ENCODE measurements at places on chromosomes 12 and 14.

DNA sequence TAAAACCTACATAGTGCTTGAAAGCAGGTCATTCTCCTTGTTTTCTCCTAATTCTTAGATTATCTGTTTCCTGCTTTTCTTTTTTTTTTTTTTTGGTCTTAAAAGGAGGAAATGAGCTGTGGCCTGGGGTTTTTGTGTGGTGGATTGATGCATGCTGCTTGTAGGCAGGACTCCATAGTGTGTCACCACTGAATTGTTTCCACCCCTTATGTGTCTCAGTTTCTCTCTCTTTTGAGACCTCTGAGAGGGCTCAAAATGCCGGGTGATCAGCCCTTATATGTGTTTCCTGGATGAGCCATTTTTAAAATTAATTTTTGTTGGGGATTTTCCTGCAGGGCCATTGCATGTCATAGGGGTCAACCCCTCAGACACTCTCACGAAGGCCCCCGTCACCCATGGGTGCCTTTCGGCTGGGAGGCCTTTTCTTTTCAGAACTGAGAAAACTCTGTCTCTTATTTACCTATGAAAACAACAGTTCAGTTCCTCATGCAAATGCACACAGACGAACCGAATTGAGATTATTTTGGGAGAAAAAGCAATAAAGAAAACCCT lies 32.0 kb upstream of the LRRK2 start:
- DNase-seq = no peak

GRCh38 chr12:92561543-92561899 lies 141.3 kb upstream of the PLEKHG7 start:
- DNase-seq = no peak

DNA sequence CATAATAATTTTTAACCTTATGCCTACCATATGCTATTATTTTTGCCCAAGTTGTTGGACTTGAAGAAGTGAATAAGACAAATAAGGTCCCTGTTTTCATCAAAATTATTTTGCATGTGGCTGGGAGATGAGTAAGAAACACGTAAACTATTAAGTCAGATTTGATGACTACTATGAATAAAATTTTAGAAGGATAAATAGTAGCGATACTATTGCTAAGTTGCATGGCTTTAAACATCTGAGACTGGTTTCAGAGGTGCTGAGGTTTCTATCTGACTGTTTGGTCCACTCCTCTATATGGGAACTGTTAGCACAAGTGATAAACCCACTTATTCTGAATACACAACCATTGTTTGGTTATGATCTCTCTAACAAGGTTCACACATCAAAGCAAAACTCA lies 674.3 kb upstream of the MDGA2 start:
- DNase-seq = no peak

GRCh38 chr12:58596381-58596780 lies 323.9 kb downstream of the LRIG3 start:
- DNase-seq = no peak

DNA sequence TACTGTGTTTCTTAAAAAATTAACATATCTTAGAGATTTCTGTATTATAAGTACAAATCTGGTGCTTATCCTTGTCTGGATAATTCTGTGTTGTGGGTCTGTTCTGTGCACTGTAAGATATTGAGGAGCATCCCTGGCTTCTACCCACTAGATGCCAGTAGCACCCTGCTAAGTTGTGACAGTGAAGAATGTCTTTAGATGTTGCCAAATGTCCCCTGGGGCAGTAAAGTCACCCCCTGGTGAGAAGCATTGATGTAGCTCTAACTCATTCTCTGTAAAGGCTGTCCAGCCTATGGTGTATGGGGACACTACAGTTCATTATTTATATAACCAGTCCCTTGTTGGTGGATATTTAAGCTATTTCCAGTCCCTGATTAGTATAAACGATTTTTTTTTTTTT lies 31.4 kb downstream of the MAP1LC3B2 start:
- no peak for DNase-seq

DNA sequence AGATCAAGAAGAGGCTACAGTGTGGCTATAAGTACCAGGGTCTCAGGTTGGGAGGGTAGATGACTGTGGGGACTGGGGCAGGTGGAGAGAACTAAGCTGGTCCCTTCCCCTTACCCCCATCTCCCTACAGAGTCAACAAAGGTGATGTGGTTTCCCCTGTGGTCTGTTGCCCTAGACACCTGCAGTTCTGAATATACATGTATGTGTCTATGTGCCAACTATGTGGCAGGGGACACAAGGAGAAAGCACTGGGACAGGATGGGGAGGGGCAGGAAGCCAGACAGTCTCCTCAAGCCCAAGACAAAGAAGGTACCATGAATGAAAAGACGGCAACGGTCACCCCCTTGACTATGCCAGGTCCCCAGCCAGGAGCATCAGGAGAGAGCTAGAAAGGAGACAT lies 4.5 kb upstream of the HDAC7 start:
- no peak for DNase-seq

DNA sequence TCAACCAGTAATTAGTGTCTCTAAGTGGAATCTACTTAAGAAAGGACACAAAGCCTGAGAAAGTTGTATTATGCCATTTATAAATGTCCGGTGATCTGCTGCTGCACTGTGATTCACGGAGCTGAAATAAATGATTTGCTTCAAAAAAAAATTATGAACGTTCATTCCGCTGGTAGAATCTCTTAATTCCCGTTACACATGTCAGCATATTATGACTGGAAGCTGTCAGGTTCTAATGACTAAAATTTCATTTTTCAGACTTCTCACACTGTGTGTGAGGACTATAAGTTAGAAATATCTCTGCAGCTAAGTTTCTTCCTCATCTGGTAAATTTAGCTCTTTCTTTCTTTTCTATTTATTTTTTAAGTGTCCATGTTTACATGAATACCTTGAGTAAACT lies 647.1 kb downstream of the VRK1 start:
- DNase-seq = no peak
